ENCODE measurements at places on chromosomes 12 and 14.

GRCh38 chr12:4089121-4089606 lies 184.4 kb upstream of the CCND2 start:
- DNase-seq, result no peak

GRCh38 chr14:90580377-90581335 lies 183.8 kb downstream of the CALM1 start:
- no peak for DNase-seq

- no peak for DNase-seq
These were observed 202.7 kb downstream of the RASSF9 start for GRCh38 chr12:85633491-85633890.

DNA sequence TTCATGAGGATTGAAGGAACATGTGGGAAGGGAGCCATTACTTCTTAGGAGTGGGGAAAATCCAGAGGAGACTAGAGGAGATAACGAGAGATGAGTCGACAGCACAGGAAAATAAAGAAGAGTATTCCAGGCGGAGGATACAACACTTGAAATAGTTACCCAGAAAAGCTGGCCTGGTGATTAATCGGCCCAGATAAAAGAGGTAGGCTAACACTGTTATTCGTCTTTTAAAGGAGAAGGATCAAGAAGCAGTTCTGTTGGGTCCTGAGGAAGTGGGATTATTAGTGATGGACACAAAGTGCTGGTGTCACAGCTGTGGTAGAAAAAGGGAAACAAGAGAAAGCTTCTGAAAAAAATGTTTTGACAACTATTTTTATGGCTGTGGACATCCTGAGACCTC lies 425.3 kb downstream of the ZFP36L1 start:
- DNase-seq, result no peak

GRCh38 chr14:80653956-80654355 lies 287.6 kb downstream of the CEP128 start:
- DNase-seq, result no peak

- no peak for DNase-seq
These were observed 42.1 kb downstream of the GRIP1 start for GRCh38 chr12:66636771-66637170.

DNA sequence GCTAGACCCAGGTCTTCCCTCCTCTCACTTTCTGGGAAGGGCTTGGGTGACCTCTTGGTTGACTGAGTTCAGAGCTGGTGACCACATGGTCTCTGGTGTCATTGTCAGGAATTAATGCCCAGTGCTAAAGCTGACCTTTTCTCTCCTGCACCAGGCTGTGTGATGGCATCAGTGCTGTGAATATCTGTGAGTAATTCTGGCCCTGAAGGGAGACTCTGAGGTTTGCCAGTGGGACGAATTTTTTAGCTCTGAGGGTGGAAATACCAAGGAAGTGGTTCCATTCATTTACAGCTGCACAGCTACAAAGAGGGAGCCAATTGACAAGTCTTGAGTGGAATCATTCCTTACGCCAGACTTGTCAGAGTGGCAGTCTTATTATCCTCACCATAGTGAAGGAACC lies 6.2 kb upstream of the KRT86 start:
- no peak for DNase-seq

DNA sequence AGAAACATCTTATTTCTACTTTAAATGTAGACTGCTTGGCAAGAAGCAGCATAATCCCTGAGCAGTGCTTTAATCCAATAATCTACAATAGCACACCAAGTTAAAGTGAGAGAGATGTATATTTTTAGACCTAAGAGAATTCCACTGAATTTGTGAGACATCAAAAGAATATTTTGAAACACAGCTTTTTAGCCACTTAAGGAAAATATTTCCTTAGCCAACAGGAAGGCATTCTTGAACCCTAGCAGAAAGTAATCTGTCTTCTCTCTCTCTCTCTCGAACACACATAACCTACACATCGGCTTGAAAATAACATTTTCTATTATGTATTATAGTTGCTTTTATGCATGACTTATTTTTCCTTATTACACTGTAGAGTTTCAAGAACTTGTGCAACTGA lies 34.0 kb downstream of the KITLG start:
- no peak for DNase-seq

- no peak for DNase-seq
These were observed 26.6 kb downstream of the RESF1 start for GRCh38 chr12:31985832-31986231.

- DNase-seq, result no peak
These were observed 37.4 kb upstream of the MEG3 start for GRCh38 chr14:100788517-100788916.

- DNase-seq, result no peak
These were observed 163.3 kb downstream of the DACT1 start for GRCh38 chr14:58801086-58801485.

GRCh38 chr12:93762912-93763553 lies 85.9 kb downstream of the CRADD start:
- DNase-seq, result no peak

GRCh38 chr14:95346820-95347219 lies 27.1 kb upstream of the CLMN start:
- DNase-seq, result no peak

DNA sequence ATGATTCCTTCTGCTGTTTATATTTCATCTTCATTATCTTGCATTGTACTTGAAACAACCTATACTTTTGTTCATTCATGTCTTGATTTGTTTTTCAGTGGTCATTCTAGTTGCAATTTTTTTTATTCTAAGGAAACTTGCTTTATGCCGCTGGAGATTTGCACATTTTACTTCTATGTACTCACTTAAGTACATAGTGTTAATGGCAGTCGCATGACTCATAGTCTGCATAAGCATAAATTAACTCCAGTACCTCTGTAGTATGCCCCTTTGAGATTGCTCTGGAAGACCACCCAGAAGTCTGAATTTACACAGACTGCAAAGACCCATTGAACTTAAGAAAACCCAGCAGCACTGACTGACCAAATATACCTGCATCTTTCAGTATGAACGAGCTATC lies 77.0 kb downstream of the MSRB3 start:
- DNase-seq, result no peak

GRCh38 chr14:50357753-50358395 lies 38.8 kb downstream of the CDKL1 start:
- DNase-seq, result no peak

DNA sequence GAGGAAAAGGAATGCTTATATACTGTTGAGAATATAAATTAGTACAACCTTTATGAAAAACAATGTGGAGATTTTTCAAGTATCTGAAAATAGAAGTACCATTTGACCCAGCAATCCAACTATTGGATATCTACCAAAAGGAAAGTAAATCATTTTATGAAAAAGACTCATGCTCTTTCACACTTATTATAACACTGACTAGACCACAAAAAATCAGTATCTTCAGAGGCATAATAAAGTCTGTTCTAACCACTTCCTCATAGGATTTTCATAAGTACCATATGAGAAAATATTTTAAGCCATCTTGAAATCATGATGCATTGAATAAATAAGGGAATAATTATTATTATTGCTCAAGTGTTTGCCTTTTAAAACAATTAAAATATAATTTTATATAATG lies 90.8 kb downstream of the SLCO1B1 start:
- no peak for DNase-seq

GRCh38 chr12:88698471-88698870 lies 118.2 kb upstream of the KITLG start:
- no peak for DNase-seq

- DNase-seq, result peak; percentile 62
These were observed 14.7 kb downstream of the GPR68 start for GRCh38 chr14:91229743-91230200.

- no peak for DNase-seq
These were observed 723 bp upstream of the NFE2 start for GRCh38 chr12:54301428-54302048.

- DNase-seq, result peak; percentile 51
These were observed 933.8 kb downstream of the TMEM121 start for GRCh38 chr14:106459971-106460730.
